ENCODE measurements at places on chromosomes 3 and 15.

GRCh38 chr15:57439128-57440027 lies 63.1 kb downstream of the CGNL1 start:
- DNase-seq, result no peak

GRCh38 chr15:77508541-77509243 lies 88.0 kb downstream of the HMG20A start:
- no peak for DNase-seq

DNA sequence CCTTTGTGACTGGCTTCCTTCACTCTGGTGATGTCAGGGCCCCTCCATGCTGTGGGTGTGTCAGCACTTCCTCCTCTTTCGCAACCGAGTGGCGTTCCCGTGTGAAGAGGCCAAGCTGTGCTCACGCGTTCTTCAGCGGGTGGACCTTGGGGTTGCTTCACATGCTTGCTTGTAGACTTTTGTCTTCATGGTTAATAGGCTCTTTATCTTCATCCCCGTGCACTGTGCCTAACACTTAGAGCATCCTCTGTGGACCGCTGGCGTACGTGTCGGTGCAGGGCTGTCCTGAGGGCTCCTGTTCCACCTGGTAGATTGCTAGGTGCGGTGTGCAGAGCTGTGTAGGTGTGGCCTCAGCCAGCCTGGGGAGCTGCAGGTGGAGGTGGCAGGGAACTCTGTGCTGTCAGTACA lies 182.3 kb downstream of the OR4M2 start:
- DNase-seq, result no peak

- DNase-seq, result no peak
Observed at GRCh38 chr3:10703875-10704274, 112.2 kb upstream of the SLC6A11 start.

DNA sequence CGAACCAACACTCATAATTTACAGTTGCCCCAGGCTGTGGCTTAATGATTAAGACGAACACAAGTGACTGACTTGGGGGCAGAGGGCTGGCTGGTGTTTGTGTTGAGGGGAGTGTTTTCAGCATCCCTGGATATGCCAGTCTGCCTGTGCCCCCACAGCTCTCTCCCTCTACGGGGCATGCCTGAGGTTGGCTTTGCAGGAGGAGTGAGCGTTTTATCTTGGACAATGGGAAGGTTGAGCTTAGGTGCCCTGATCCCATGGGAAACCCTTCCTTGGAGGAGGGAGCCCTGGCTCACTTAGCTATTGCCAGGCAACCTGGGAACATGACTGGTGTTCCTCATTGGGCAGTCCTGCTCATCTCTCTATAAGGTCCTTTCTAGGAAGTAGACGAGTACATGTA lies 17.6 kb downstream of the FAM107A start:
- DNase-seq, result no peak

- no peak for DNase-seq
Observed at GRCh38 chr15:72063186-72063585, 54.8 kb downstream of the MYO9A start.

DNA sequence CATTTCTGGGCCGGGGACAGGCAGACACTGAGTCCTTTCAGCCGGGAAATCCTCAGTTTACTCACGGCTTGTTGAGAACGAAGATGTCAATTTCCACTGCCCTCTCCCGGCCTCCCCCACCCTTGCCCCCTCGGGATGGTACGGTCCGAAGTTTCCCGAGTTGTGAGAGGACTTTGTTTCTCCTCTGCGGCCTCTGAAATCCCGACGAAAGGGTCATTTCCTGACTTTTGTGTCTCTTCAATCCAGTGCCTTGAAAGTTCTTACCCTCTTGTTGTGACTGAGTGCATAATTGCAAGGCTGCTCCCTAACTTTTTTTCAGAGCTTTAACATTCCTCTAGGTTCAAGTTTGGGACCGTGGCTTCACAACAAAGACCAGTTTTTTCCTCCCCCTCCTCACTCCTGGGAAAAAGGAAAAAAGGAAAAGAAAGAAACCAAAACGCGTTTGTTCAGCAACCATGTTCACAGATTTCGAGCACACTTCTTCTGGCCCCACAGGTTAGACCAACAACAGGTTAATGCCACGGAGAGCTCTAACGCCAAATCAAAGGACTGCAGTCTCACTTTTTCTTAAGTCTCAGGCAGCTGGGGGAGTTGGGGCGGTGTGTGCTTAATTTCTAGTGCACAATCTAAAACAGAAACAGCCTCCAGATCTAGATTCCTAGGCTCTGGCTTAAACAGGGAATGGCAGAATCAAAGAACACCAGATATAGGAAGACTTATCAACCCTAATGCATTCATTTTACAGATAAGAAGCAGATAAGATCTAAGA lies 138.9 kb downstream of the TMCO5A start:
- DNase-seq, result no peak

DNA sequence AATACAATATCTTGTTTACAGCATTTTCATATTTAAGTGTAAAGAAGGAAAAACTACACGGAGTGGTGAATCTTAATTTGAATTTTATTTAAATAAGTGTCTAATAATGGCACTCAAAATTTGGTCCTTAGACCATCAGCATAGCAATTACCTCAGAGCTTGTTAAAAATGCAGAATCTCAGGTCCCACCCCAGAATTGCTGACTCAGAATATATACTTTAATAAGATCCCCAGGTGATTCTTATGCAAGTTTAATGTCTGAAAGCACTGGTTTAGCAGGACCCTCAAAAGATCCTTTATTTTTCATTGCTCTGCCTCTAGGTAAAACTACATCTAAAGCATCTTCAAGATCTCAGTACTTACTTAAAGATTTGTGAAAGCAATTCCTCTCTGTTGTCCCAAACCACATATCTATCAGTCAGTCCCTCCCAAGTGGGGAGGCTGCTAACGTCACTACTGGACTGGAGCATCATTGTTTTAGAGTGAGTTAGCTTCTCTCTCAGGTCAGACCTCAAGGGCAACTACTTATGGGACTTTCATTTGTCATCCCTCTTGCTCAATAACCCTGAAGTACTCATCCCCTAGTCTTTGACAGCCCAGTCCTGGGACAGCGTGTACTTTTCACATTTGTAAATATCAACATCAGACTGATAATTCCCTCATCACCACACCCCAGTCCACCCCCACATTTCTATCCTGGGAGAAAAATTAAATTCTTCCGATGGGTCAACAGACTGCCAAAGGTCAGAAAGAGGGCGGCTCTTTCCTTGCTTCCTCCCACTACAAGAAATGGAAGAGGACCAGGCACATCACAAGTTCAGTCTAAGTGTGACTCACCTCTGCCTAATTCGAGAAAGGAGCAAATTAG lies 76.7 kb downstream of the CBLB start:
- no peak for DNase-seq

DNA sequence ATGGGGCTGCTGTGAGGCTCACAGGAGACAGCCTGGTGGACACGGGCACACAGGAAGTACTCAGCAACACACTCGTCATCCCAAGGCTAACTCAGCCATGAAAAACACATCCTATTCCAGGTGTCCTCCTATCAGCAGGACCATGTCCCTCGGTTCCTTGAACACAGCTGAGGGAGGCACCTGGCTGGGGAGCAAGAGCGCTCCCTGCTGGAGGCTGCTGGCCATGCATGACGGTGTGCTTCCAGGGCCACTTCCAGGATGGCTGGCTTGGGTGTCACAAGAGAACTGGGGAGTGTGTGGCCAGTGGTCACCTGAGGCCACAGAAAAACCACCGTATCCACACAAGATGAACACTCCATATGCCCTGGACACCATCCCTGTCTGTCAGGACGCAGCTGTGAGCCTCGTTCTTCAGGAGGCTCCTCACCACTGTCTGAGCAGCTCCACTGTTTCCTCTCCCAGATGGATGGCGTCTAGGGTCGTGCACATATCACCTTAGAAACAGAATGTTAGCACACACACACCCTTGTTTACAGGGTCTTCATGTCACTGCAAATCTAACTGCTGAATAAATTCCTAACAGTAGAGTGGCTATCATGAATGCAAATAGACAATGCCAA lies 31.0 kb downstream of the POC1A start:
- peak; percentile 70 for DNase-seq

DNA sequence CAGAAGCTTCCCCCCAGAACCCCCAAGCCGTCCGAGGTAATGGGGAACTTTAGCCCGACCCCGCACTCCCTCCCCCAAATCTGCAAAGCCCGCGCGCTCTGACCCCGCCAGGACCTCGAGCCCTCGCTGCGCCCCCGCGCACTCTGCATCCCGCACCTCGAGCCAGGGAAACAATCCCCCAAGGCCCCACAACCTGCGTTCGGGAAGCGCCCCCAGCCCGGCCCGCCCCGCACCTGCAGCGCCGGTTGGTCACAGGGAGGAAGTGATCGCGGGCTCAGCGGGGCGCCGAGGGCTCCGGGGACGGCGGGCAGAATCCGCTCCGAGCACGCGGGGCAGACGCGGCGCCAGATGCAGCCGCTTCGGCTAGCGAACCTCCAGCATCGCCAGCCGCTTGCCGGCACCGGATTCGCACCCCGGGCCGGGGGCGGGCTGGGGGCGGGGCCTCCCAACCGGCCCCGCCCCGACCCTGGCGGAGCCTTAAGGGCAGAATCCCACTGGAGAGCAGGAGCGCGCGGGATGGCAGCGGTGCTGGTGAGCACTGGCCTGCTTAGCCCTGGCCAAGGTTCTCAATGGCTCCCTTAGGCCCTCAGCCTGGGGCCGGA lies at the start of gene CAMKV:
CAMKV (minus strand) TSS at position 382 of the 602 bp plus-strand sequence. CDS start 7,518 bp downstream, outside the sequence.
- DNase-seq, result peak; percentile 10

DNA sequence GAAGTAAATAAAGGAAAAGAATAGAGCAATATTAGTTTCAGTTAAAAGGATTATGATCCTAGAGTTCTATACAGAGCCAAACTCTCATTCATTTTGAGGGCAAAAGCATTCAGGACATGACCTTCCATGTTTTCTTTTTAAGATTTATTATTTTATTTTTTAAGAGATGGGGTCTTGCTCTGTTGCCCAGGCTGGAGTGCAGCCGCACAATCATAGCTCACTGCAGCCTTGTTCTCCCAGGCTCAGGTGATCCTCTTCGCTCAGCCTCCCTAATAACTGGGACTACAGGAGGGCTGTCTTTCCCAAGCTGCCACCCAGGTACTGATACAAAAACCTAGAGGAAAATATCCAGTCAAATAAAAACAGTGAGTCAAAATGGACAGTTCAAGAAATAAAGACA lies 13.6 kb upstream of the CCDC13 start:
- DNase-seq, result no peak

- no peak for DNase-seq
Observed at GRCh38 chr15:29044503-29044901, 158.7 kb downstream of the APBA2 start.

DNA sequence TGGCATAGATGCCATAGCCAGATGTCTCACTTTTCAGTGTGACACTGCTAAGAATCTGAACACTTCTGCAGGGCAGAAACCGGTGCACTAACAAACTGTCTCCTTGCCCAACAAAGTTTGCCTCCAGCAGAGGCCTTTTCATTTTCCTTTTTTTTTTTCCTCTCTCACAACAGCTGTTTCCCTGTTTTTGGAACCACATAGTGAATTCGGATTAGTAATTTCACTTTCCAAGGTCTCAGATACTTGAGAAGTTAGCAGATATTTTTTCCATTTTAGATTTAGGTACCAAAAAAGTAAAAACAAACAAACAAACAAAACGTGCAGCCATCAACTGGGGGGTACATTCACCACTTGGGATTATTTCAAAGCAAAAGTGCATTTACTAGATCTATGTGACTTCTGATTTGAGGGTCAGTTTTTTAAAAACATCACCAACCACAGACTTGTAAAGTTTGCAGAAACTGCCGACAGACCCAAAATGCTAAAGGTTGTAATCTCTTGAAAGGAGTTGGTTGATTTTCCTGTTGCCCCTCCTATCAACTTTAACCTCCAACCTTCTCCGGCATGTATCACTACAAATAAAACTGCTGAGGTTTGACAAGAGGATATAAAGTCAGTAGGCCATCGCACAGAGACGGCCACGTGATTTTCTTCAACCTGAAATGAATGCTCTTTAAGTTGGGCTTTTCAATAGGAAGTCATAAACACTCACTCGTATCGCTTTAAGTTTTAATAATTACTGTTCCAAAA lies 169.1 kb downstream of the CDIN1 start:
- no peak for DNase-seq

GRCh38 chr3:4387210-4388204 lies 79.6 kb downstream of the SUMF1 start:
- DNase-seq, result no peak

GRCh38 chr3:174132006-174132405 lies 727.1 kb upstream of the NAALADL2 start:
- DNase-seq, result no peak
